Amniotic epithelial cell (primary cell): ENCODE measurements at places on chromosomes 2 and 18.
A peak's percentile ranks its signal among the peaks of the same experiment; 100 is the strongest.

DNA sequence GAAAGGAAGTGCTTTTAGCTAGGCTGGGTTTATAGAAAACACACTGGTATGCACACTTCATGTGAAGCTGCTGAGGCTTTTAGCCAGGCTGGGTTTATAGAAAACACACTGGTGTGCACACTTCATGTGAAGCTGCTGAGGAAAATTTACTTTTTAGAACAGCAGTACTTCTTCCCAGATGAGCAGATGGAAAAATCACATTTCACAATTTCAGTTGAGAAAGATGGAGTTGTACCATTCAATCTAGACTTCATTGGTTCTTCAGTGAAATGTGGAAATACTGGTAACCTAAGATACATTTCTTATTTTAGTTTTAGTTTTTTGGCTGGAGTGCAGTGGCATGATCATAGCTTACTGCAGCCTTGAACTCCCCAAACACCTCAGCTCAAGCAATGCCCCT lies 11.1 kb downstream of the SNTG2 start:
- no peak for DNase-seq

DNA sequence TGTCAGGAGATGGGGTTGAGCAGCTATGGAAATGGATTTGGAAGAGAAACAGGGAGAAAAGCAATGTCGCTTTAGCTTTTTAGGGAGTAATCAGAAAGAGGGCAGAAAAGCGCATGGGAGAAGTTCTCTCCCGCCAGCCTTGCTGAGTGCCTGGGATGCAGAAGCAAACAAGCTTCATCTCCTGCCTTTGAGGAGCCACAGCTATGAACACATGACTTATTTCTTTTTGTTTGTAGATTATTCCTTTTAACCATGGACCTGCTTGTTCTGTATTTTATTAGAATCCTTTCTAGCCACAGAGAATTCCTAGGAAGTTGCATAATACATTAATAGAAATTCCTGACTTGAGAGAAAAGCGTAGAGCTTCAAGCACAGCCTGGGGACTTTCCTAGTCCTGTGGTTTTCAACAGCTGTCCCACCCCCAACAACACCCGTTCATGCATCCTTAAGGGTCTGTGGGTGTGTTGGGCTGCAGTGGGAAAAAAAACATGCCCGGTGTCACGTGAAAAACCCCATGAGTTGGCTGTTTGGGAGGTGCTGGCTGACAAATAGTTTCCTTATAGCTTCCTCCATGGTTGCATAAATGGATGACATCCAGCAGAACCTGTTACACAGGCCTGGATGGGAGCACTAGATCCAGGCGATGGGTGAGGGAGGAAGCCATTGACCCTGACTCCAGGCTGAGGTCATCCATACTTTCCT lies 14.9 kb downstream of the SLC9A4 start:
- peak; percentile 66 for DNase-seq

- no peak for DNase-seq
These were observed 8.4 kb downstream of the SCLY start for GRCh38 chr2:238069021-238069709.

DNA sequence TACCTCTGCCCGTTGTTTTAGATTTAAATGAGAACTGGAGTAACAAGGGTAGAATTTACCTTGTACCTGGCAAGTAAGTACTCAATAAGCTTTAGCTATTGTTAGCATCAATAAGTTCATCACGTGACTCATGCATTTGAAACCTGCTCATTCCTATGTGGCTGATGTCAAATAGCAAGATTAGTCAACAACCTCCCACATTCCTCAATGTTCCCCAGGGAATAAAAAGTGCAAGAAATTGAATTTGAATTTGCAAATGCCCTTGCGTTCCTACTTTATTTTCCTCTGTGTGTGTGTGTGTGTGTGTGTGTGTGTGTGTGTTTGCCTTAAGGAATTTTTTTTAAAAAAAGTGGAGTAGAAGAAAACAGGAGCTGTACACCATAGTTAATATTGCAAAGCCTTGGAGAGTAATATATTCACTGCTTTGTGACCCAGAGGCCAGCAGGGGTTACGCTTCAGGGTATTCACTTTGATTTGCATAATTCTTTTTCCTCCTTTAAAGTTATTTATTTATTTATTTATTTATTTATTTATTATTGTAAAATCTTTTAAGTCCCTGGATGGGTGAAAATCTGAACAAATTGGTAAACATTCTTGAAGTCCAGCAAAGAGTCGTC lies 43.9 kb upstream of the DNAH7 start:
- DNase-seq: peak; percentile 80

GRCh38 chr2:239312081-239312511 lies 88.7 kb downstream of the HDAC4 start:
- no peak for DNase-seq

DNA sequence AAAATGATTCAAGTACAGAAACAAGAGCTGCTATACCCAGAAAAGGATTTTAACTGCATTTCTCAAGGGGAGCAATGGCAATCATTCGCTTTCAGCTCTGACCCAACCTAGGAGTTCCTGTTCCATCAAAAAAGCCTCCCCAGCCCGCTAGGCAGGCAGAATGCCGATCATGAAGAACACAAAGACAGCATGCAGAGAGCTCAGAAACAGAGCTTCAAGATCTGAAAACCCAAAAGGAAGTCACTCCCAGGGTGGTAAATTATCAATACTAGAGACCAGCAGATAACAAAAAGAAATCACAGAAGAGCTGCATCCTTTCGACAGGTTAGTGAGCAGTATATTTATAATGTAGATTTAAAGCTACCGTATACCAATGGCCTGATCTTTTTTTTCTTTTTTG lies 84.8 kb upstream of the CRIM1 start:
- no peak for DNase-seq

- no peak for DNase-seq
These were observed 1111.9 kb upstream of the GYPC start for GRCh38 chr2:125543968-125544514.

DNA sequence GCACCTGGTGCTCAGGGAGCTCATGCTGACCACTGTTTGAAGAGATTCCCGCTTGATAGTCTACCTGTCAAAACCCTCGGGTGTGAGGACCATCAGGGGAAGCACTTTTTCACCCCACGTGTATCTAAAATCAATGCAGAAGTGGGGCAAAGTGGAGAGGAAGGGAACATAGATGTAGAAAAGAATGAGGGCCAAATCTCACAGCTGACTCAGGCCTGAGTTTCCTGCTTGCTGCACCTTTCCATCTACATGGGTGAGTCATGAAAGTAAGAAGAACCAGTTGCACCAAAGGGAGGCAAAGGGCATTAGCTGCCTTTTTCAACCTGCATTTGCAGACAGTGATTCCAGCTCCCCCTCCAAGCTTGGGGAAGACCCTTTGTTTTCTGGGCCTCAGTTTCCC lies 100.2 kb upstream of the MYCN start:
- DNase-seq: no peak

GRCh38 chr2:189558516-189559272 lies 21.9 kb downstream of the SLC40A1 start:
- no peak for DNase-seq

GRCh38 chr2:46679761-46680160 lies 200.4 kb downstream of the TMEM247 start:
- DNase-seq: peak; percentile 62

- DNase-seq: no peak
These were observed 269.9 kb downstream of the MYT1L start for GRCh38 chr2:2061091-2061696.

DNA sequence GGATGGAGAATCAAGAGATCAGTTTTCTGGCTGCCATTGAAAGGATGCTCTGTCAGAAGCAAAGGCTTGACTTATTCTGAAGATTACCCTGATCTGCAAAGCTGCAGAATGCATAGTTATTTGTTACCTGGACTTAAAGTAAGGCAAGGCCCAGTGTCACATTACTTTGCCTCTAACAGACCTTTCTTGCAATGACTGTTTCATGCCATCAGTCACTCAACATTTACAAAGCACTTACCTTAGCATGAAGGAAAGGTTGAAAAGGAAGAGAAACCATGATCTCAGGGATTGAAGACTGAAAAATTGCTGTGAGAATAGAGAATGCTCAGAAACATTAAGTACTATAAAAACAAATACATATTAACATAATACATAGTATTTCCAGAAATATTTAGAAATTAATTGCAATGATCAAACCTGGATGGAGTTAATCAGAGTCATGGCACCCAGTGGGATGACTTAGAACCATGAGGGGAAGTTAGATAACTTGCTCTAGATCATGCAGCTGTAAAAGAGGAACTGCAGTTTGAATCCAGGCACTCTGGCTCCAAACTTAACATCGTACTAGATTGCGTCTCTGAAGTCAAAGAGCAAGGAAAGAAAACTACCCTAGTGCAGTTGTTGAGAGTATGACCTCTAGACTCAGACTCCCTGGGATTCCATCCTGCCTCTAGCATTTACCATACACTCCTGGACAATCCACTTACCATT lies 26.5 kb upstream of the FAM117B start:
- no peak for DNase-seq

DNA sequence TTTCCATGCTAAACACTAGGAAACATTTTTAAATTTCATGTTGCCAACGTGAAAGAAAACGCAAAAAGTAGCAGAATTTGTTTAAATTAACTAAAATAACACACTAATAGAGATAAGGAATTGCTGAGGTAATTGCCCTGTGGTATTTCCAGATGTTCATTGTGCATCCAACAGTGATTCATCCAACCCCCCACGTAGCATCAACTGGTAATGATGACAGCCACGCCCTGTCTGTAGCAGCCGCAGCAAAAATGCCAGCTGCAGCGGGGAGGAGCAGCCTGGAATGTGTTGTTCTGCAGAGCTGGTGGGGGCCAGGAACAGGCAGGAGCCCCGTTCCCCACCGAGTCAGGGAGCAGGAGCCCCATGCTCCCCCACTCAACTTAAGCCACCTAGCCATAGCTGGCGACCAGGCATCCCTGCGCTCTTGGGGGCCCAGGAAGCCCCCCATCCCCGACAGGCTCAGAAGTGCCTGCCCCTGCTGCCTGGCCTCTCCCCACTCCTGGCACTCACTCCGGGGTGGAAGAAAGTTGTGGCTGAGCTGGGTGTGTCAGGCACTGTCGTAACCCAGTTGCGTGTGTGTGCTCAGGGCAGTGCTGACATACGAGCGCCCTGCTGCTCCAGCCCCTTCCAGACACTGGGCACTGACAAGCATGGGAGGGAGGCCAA lies 695.1 kb upstream of the ACVR2A start:
- peak; percentile 85 for DNase-seq

- no peak for DNase-seq
These were observed 177.5 kb downstream of the CD8B2 start for GRCh38 chr2:106664669-106665068.

- DNase-seq: no peak
These were observed 90.3 kb upstream of the PHLPP1 start for GRCh38 chr18:62625019-62625418.

- DNase-seq: peak; percentile 74
These were observed 1.2 kb downstream of the TGOLN2 start for GRCh38 chr2:85326406-85327159.

GRCh38 chr2:210599476-210599875 lies 43.1 kb downstream of the CPS1 start:
- DNase-seq: no peak

- no peak for DNase-seq
These were observed 716.4 kb downstream of the RNF144A start for GRCh38 chr2:7633566-7634153.

- DNase-seq: no peak
These were observed 27.6 kb downstream of the GPATCH11 start for GRCh38 chr2:37111958-37112357.

DNA sequence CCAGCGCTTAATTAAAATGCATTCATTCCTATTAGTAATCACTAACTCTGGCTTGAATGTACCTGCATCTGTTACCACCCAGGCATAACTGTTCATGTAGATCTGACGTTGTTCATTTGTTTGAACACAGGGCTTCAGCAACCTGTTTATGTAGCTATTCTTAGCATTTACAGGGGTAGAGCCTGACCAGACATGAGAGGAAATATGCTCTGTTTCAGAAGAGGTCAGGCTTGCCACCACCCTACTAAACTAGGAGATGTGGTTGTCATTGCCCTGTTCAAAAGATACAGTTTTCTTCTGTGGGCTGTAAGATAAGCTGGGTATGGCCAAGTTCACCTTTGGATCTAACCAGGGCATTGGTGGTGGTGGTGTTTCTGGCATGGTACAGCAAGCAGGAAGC lies 8.8 kb downstream of the MGAT5 start:
- no peak for DNase-seq

- DNase-seq: no peak
These were observed 6.2 kb downstream of the PARD3B start for GRCh38 chr2:204551512-204551863.

GRCh38 chr2:109157563-109158105 lies 28.6 kb downstream of the SH3RF3 start:
- no peak for DNase-seq

- DNase-seq: no peak
These were observed 601.7 kb downstream of the CBLN2 start for GRCh38 chr18:71942433-71942832.

DNA sequence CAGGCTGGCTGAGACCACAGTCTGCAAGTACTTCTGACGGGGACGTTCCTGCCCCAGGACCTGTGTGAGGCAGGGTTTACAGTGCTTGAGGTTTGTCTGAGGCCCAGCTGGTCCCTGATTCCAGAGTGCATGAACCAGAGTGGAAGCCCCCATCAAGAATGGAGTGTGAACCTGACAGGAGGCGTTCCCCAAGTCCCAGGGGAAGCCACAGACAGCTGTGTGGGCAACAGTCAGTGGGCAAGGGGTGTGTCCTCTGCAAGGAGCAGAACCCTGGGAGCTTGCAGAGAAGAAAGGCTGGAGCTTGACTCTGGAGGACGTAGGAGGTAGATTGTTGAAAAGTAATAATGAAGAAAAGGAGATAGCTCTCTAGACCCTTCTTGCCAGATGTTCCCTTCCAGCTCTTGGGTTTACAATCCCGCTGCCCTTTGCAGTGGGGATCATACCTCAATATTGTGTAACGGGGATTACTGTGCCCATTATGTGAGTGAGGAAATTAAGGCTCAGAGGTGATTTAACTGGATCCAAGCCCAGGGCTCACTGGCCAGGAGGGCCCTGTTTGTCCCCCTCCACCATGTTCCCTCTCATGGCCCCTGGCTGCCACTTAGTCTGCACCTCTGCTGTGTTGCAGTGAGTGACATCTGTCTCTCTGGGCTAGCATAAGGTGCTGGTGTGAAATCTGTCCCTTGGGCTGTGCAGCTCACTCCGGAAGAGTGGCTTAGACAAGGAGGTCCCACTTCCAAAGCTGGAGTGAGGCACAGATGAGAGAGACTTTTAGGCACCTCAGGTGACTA lies 6.2 kb downstream of the DBI start:
- DNase-seq: no peak

DNA sequence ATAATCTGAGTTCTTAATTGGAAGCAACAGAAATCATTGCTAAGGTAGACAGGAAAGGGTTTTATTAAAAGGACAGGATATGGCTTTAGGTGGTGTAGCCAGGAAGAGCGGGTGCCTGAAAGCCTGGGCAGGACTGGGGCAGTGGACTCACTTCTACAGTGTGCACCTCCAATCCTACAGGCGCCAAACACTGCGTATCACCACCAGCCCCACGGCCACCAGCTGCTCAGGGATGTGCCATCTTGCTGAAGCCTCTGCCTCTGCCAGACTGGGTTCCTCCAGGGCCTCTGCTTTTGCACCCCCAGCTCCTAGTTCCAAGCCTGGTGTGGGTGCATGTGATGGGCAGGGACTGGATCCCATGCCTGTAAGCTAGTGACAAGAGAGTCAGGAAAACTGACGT lies 29.7 kb upstream of the DPYSL5 start:
- DNase-seq: no peak

- no peak for DNase-seq
These were observed 566.0 kb downstream of the NR4A2 start for GRCh38 chr2:155766342-155767115.
